ENCODE measurements at places on chromosomes 4 and X. TPM values are rescaled to one million over a fixed set of nuclear protein-coding genes. Genes with fewer than 3 reads are reported as not detected.

FAM236A gene
- total RNA-seq, result not detected

F9 gene
- total RNA-seq, result not detected

JAKMIP1 gene
- total RNA-seq, result not detected

TRO gene
- 121 TPM for total RNA-seq

SPINK2 gene
- total RNA-seq, result not detected

MED12 gene
- total RNA-seq, result 22.5 TPM

DNA sequence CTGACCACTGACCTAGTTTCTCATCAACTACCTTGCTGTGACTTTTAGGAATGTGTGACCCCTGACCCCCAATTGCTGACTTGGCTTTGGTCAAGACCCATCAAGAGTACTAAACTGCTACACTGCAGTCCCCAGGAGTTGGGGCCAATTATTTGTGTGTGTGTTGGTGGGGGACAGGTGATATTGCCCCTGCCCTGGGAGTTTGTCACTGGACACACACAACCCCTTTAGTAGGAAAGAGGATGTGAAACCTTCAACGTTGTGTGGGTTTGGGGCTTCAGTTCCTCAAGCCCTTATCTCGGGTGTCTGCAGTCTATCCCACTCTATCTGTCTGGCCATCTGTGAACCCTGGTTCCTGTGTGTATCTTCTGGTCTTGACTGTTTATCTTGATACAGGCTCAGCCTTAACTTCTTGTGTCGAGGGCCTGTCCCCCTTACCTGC is 6.5 kb downstream of the SASH3 start:
- DNase-seq, result peak; percentile 21

GRCh38 chr4:7585768-7586167 is 151.0 kb upstream of the PSAPL1 start:
- no peak for DNase-seq

DNA sequence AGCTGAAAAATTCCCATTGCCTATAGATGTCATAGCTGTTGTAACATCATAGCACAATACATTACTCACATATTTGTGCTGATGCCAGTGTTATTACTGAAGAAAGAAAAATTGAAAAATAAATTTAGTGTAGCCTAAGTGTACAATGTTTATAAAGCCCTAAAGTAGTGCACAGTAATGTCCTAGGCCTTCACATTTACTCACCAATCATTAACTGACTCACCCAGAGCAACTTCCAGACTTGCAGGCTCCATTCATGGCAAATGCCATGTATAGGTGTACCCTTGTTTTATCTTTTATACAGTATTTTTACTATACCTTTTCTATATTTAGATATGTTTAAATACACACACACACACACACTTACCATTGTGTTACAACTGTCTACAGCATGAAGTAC is 265.4 kb upstream of the MAGEB18 start:
- DNase-seq, result no peak

DNA sequence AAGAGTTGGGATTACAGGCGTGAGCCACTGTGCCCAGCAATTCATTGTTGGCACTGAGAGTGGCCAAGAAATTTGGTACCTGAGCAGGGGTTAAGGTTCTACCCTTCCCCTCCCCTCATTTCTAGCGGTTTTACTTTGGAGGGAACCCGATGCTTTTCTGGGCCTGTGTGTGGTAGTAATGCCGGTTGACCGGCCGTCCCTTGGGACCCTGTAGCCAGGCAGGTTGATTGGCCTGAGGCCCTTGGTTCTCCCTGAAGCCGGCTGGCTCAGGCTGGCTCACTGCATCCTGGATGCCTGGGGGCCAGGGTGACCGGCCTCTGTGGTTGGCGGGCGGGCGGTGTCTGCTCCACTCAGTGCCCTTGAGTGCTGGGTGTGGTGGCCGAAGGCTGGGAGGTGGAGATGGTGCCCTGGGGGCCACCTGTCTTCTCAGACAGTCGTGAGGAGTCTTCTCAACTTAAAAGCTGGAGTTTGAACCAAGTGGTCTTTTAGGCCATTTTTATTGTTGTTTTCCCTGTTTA is 45.6 kb downstream of the RGS12 start:
- DNase-seq, result no peak

- DNase-seq, result peak; percentile 87
These were observed 32.8 kb downstream of the CLCN4 start for GRCh38 chrX:10189317-10190268.

GRCh38 chr4:32180086-32180485 is 1459.9 kb downstream of the PCDH7 start:
- DNase-seq, result peak; percentile 33

DNA sequence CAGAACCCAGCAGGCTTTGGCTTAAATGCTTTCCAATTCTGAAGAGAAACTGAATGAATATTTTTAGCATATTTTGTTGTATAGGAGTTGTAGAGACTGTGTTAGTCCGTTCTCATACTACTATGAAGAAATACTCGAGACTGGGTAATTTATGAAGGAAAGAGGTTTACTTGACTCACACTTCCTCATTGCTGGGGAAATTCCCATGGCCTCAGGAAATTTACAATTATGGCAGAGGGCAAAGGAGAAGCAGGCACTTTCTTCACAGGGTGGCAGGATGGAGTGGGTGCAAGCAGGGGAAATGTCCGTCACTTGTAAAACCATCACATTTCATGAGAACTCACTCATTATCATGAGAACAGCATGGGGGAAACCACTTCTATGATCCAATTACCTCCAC is 291.7 kb downstream of the PACRGL start:
- no peak for DNase-seq

DNA sequence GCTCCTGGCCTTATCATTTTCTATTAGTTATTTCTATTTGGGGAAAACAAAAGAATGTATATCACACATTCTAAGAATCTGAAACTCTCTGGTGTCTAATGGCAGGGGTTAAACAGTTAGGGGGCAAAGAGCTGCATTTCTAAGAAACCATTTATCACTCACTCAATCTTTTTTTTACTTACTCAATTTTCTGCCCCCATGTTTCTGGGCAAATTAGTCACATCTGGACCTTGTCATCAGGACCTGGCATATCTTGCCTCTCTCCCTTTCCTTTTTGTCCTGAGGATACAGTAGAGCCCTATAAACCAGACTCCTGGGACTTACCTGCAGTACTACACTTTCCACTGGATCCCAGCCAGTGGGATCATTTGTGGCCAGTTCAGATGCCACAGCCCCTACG is 89.1 kb downstream of the ANXA3 start:
- no peak for DNase-seq

GRCh38 chr4:118114720-118115119 is 80.4 kb downstream of the NDST3 start:
- no peak for DNase-seq

GRCh38 chr4:37762991-37763368 is 63.5 kb upstream of the PGM2 start:
- no peak for DNase-seq

GRCh38 chrX:116607776-116608175 is 145.0 kb upstream of the CT83 start:
- peak; percentile 73 for DNase-seq

DNA sequence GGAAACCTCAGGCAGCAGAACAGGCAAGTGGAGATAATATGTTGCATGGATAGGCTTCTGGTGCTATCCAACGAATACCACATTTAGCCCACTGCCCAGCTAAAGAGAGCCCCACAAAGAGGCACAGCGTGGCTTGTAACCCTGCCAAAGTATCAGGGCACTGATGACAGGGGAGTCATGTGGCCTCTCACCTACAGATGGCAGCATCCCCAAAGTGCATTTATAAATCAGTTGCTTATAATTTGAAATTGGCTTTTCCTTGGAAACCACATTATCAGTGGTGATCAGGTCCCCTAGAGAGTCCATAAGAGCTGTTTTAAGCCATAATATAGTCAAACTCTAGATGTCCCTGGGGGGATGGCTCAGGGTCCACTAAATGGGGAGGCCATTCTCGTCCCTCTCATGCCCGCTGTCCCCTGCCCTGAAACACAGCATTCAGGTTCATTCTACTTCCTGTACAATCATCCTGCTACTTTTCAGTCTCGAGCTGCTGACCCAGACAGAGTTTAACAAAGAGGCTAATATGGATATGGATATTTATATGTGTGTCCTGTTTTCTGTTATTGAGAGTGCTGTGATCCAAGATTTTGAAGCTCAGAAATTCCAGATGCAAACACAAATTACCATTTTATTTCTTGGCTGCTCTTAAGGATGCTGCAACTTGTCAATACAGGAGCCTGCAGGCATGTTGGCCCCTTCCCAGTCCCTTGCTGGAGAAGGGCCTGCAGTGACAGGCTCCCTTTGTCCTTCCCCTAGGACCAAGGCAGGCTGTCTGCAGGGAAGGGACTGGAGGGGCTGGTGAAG is 28.5 kb downstream of the SRPX start:
- DNase-seq, result peak; percentile 57

DNA sequence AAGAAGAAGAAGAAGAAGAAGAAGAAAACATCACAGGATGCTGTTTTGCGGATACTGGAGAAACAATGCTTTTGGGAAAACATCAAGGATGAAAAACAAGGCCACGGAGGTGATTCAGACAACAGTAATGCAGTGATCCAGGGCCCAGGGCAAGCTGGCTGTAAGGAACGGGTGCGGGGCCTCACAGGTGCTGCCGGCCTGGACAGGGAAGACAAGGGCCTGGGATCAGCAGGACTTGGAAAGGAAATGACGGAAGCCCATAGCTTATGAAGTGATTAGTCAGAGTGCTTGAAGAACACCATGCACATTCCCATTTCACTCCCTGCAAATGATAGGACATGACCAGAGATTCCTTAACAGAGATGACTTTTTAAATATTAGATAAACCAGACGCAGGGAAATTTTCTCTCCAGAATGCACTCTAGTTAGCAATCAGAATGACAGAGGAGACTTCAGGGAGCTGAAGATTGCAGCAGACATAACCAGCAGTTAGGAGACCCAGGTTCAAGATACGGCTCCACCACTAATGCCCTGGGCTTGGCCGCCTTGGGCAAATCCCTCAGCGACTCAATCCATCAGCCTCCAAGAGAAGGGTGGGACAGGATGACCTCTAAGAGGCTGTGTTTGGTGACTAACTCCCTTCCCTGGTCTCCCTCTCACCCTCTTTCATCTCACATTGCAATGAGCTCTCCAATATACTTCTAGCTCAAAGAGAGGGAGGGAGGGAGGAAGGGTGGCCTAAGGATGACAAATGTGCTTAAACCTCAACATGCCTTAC is 54.1 kb downstream of the APBB2 start:
- peak; percentile 27 for DNase-seq

- peak; percentile 72 for DNase-seq
These were observed 6.9 kb upstream of the WDR1 start for GRCh38 chr4:10123227-10124101.

DNA sequence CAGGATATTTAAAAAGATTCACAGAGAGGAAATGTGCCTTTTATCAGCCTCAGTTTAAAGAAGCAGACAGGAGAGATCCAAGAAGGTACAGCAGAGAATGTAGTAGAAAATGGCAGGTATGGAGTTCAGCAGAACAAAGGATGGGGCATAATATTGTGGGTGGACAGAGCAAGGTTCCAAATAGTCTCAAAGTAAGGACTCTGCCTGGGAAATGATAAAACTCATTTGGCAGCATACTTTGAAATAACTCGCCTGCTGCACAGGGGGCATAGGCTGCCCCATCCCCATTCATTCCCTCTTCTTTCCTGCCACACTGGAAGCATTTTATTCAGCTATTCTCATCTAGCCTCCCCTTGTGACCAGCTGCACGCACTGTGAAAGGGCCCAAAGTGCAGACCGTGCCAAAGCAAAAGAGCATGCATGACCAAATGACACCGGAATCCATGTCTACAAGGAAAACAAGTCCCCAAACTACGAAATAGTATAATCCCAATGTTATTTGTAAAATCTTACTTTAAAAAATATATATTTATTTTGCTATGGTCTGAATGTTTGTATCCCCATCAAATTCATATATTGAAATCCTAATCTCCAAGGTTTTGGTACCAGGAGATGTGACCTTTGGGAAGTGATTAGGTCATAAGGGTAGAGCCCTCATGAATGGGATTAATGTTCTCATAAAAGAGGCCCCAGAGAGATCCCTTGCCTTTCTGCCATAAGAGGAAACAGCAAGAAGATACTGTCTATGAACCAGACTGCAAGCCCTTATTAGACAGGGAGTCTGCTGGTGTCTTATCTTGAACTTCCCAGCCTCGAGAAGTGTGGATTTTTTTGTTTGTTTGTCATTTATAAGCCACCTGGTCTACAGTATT is 77.4 kb upstream of the PRSS48 start:
- peak; percentile 60 for DNase-seq

DNA sequence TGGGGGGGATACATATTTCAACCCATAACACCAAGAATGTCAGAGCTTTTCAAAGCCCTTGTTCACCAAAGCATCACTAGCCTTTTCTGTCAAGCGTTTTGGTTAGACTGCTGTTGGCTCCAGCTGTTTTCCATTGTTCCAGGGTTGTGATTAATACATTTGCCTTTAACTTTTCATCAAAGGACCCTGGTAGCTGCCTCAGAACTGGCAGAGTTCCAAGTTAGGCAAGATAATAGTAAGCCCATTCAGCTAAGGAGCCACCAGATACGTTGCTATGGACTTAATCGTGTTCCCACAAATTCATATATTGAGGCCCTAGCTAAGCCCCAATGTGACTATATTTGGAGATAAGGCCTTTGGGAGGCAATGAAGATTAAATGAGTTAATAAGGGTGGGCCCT is 37.1 kb downstream of the ENOPH1 start:
- no peak for DNase-seq

- DNase-seq, result no peak
These were observed 119.3 kb downstream of the RASGEF1B start for GRCh38 chr4:81352446-81352835.

- peak; percentile 11 for DNase-seq
These were observed 186.0 kb downstream of the HHIP start for GRCh38 chr4:144831971-144832370.

DNA sequence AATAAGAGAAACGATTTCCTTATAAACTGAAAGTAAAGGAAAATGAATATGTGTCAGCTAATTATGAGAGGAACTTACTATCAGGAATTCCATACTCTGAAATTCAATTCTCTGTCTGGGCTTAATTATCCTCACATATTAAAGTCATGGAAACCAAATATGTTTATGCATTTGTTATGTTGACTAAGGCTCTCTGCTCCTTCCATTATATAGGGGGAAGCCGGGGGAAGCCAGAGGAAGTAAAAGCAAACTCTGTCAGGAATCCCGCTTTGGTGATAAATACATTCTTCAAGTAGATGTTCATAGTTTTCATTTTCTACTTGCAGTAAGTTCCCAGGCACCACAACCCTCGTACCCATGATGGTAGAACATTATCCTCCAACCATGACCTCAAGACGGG is 142.8 kb upstream of the VCX2 start:
- DNase-seq, result peak; percentile 49

- DNase-seq, result no peak
These were observed 149.9 kb downstream of the AMMECR1 start for GRCh38 chrX:110167952-110168451.

Data from muscle of leg (tissue), 16 donors.